NCI-H187 treated with DMSO at 0.1 percent for 48 hours (cell line): ENCODE measurements at places on chromosomes 6 and 20.

DNA sequence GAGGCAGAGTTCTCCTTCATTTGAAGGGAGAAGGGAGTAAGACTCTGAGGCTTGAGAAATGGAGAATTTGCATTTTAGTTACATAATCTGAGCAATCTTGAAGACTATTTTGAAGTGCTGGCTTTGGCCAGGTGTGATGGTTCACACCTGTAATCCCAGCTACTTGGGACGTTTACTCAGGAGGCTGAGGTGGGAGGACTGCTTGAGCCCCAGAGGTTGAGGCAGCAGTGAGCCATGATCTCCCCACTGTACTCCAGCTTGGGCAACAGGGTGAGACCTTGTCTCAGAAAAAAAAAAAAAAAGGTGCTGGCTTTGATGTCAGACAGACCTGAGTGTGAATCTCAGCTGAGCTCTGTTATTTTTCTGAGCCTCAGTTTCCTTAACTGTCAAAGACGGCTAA lies 12.4 kb upstream of the ARMC12 start:
- DNase-seq: no peak

DNA sequence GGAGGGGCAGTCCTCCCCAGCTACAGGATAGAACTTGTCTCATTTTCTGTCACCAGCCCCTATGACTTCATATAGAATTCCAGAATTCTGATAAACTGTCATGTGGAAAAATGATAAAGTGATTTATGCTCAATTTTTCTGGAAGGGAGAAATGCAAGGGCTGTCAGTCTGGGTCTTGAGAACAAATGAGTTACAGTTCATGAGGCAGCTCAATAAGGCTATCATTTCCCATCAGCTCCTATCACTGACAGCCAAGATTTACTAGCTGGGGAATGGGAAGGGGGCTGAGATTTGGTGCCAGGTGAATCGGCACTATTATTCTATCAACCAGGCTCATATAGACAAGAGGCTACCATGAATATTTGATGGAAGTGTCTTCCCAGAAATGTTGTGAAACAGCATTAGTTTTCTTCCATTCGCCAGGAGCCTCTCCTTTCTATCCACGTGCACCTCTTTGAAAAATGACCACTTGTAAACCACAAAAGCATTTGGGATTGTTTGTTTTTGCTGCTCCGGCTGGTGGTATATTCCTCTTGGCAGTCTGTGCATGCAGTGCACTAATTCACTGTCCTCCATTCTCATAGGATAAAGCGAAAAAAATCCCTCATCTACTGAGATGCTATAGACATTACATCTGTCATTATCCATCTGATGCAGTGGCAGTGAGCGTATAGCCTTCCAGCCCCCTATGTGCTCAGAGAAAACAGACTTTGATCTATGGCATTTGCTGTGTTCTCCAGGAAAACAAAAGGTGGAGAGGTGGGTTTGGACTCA lies 528.7 kb upstream of the RNF217 start:
- DNase-seq: peak; percentile 97

GRCh38 chr6:142207265-142207877 lies 60.3 kb downstream of the VTA1 start:
- no peak for DNase-seq

DNA sequence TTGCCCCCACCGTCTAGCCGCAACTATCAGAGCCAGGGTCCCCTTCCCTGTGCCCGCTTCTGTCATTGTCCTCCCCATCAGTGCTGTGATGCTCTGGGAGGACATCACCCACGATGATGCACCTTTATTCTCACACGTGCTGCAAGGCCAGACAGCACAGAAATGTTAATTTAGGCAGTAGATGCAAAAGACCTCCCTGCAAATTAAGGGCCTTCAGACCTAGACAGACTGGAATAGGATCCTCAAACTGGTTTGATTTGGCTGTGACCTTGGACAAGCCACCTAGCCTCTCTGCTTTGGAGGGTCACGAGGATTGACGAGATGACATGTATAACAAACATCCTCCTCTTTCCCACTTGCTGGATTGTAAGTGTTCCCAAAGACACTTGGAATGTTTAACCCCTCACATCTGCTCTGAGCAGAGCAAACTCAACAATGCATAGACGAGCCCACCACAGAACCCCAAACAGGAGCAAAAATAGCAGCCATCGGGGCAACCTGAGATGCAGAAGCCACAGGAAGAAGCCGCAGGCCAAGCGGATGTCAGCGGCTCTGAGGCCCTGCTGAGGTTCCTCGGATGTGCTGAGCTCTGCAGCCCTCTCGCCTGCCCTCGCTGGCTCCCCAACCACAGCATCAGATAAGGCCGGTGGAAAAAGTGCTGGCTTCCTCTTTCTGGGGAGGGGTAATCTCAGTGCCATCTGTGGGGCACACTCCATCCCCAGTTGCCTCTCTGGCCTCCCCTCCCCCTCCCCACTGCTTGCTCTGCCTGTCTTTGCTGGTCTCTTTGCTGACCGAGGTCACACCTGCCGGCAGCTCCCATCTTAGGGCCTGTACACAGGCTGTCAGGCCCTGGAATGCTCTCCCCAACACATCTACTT lies 35.3 kb downstream of the TOX2 start:
- DNase-seq: no peak

DNA sequence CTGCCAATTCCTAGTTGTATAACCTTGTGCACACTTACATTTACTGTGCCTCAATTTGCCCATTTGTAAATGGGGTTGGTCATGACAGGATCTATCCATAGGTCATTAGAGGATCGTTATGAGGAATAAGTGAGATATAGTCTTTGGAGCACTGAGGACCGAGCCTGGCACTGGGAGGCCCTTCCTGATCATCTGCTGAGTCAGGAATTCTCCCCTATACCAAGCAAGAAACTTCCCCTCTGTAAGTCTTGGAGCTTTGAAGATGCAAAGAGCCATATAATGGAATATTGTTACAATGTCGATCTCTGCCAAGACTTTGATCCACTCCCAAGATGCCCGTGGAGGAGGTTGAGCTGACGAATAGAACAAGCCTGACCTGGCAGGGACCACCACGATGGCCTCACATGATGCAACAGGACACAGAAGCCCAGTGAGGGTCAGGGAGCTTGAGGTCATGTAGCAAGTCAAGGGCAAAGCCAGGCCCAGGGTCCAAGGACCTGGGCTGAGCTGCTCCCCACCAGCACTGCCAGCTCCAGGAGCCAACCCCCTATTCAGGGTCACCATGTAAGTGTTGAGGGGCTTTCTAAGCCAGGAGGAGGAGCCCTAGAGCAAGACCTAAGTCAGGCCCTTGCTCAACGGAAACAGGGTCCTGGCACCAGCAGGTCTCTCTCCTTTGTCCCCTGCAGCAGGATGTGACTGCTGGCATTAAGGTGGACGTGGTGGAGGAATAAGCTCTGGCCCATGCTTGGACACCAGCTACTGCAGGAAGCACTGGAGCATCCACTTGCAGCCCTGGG lies 16.7 kb downstream of the PDRG1 start:
- DNase-seq: no peak

GRCh38 chr6:161396539-161396938 lies 122.7 kb upstream of the AGPAT4 start:
- DNase-seq: no peak

DNA sequence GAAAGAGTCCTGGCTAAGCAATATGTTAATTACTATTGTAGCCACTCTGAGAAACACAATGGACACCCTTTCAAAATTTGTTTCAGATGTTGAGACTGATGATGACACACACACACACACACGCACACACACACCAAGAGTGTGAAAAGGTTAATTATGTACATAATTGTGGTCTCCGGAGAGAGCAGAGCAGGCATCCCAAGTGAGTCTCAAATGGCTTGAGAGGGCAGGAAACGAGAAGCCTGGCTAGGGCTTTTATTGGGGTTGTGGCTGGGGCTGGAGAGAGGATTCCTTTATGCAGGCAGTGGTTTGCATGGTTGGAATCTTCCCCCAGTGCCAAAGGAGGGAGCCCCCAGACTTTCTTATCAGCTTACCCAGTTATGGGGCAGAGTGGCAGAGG lies 38.2 kb upstream of the NKX2-4 start:
- DNase-seq: no peak

- no peak for DNase-seq
Observed at GRCh38 chr6:10684618-10685017, 9.8 kb downstream of the C6orf52 start.

- DNase-seq: no peak
Observed at GRCh38 chr6:9521152-9521530, 893.7 kb downstream of the TFAP2A start.

DNA sequence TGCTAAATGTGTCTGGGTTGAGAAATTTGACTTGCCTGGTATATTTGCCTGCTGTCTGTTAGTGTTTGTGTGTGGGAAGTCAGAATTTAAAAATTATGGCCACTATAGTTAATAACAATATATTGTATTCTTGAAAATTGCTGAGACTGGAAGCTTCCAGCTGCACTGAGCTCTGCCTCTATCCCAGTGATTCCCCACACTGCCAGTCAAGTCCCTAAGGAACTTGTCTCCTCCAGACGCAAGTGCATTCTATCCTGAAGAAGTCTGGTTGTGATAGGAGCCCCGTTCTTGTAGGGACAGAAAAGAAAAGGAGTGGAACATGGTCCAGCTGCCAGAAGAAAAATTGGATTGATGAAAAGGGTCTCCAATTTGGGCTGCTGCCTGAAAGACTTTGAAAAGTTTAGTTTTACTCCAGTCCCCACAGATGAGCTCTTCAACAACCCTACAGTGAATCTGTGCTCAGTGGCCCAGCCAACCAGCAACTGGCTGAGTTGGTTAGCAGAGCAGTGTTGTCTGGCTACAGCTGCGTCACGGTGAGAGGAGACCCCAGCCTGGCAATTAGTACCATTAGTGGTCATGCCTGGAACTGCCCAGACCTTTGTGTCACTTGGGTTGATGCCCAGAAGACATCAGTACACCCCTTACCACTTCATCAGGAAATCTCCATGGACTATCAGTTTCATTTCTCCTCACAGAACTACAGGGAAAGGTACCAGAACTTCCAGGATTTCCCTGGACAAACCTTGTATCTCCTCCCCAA lies 183.1 kb upstream of the MCHR2 start:
- DNase-seq: no peak

DNA sequence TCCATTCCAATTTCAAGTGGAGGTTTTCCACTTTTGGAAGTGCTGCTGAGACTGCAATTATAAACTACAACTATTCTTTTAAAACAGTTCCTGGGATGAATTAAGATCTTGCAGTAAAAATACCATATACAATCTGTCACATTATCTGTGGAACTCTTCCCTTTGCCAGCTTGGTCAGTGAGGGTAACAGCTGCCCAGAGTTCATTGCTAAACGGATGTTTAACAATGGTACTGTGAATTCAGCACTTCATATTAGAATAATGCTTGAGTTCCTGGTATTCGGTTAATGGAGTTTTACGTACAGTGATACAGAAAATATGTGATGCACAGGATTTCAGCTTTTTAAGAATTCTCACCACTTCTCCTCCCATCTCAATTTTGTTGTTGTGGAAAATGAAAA lies 51.5 kb downstream of the KCNS1 start:
- no peak for DNase-seq

- DNase-seq: no peak
Observed at GRCh38 chr20:62320581-62321354, 18.0 kb downstream of the ADRM1 start.

GRCh38 chr6:47097092-47097945 lies 55.2 kb upstream of the ADGRF1 start:
- peak; percentile 37 for DNase-seq

DNA sequence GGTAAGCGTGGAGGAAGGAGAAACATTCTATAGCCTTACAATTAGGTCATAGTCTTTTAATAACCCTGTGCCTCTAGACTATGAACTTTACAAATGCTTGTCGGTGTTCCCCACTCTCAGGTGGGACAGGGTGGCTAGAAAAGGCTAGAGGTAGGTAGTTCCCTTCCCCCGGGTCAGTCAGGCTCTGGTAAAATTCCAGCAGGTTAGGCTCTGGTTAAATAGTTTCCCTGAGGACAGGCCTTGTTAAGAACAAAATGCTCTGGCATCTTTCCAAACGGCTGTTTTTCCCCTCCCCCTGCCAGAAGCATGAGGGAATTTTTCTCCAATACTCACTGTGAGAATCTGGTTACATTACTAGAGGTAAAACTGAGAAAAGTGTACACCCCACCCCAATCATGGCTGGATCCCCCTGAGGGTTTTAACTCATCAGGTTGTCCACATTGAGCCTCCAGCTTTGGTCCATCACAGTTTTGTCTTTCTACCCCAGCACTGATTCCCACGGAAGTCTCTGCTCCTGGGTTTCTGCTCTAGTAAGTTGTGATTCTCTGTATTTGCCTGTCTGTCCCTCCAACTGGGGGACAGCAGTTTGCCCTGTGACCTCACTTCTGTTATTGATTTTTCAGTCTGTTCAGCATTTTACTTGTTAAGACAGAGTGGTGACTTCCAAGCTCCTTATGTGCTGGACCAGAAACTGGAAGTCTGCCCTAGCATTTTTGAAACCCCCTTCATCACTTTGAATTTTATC lies 84.7 kb upstream of the ADGRF1 start:
- no peak for DNase-seq
